ENCODE measurements at places on chromosomes 3 and 15.

DNA sequence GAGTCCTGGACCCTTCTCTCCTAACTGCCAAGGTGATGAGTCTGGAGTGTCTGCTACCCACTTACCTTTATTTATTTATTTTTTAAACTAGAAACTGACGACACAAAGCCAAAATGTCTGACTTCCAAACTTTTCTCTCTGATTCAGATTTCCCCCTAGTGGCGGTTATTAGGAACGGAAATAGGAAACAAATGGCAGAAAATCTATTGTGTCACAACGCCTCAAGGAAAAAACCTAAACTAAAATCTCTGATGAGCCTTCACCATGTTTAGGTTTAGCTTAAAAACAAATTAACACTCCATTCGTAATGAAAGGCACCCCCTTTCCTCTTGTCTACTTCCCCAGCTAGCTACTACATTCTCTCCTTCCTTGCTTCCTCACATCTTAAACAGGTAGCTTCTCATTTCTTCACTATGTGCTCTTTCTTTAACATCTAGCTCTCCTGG, 94.0 kb upstream of the MEX3B start:
- no peak for DNase-seq

DNA sequence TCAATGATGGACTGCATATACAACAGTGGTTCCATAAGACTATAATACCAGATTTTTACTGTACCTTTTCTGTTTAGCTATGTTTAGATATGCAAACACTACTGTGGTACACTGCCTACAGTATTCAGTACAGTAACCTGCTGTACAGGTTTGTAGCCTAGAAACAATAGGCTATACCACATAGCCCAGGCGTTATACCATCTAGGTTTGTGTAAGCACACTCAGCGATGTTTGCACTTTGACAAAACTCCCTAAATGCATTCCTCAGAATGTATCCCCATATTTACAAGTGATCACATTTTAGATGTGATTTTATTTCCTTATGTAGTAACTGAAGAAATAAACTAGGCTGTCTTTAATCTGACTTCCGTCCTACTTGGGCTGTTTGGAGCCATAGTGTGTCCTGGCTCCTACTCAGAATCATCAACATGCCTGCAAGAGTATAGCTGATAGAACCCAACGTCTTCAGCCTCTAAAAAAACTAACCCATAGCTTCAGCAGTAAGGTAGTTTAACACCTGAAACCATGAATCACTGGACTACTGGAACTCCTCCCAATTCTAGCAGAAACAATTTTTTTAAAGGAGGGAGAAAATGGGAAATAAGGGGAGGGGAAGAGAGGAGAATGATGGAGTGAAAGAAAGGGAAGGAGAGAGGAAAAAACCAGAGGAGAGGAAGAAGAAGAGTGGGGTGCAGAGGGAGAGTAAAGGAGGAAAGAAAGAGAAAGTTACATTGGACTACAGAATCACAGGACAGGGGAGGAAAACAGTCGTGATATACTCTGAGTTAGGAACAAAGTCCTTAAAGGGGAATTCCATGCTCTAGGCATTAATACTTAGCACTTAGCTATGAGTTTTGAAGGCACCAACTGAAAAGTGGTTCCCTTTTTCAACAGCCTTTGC, 67.7 kb upstream of the PLXND1 start:
- no peak for DNase-seq

GRCh38 chr3:16199769-16200168, 25.3 kb downstream of the GALNT15 start:
- no peak for DNase-seq

DNA sequence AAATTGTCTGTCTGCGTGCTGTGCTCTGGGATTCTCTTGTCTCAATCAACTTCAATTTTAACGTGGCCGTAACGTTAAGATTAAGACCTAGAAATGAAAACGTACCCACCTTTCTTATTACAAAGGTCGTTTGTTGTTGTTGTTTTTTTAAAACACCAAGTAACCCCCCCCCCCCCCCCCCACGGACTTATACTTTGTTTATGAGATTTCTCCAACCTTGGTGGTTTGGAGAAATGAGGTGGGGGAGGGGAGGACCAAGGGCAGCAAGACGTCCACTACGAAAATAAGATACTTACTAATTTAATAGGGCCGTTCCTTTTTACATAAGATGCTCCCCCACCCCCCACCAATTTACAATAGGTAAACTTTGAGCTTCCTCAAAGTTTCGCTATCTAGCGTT, 244.4 kb upstream of the TOPAZ1 start:
- no peak for DNase-seq

- no peak for DNase-seq
Observed at GRCh38 chr15:27769652-27770051, 329.5 kb downstream of the OCA2 start.

- no peak for DNase-seq
Observed at GRCh38 chr3:99128235-99128634, 226.7 kb upstream of the DCBLD2 start.

DNA sequence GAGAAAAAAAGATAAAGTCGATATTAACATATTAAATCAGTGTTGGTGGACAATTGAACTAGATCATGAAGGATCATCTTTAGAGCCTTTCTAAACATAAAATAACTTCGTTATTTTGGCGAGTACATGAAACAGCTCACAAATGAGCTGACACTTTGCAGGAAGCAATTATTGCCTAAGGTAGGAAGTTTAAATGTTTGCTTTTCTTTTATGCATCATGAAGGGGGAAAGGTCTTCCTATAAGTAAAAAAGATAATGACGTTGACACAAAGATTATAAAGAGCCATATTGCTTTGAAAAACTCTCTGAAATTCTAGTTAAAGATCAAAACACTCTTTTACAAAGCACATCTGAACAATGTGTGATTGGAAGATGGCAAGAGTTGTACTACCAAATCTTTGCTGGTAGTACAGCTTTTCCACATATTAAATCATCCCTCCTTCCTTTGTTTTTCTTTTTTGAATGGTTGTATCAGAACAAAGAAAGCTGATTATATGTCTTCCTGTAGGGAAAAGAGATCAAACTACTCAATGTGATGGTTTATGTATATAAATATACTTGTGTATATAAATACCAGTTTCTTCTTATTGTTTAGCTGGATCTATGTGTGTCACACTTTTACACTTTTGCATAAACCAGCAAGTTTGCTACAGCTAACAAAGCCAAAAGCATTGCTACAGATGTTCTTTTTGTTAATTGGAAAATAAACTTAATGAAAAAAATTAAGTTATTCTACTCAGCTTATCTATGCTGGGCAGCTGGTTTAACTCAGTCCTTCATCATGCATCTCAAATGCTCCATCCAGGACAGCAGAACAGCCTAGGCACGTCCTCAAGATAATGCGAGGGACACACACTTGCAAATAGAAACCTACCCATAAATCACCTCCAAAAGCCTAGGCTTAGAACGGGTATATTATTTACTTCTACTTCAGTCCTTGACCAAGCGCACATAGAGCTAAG, 850.8 kb upstream of the ROBO1 start:
- DNase-seq = no peak

DNA sequence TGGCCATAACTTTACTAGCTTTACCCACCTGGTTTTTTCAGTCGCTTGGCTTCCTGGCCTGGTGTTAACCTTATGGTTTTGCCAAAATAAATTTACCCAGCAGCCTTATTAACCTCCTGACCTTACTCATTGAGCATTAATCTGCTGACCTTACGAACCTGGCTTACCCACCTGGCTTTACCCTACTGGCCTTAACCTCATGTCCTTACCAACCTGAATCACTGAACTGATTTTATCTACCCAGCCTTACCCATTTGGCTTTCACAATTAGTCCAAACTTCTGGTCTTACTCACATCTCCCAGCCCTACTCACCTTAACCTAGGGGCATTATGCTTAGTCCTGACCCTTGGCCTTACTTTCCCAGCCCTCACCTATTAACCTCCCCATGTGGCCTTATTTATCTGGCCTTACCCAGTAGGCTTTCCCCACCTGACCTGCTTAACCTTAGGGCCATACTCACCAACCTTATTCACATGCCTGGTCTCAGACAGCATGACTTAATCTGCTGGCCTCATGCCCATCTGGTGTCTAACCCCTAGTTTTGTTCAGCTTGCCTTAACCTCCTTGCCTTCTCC, 93.4 kb downstream of the IL12A start:
- DNase-seq = no peak

DNA sequence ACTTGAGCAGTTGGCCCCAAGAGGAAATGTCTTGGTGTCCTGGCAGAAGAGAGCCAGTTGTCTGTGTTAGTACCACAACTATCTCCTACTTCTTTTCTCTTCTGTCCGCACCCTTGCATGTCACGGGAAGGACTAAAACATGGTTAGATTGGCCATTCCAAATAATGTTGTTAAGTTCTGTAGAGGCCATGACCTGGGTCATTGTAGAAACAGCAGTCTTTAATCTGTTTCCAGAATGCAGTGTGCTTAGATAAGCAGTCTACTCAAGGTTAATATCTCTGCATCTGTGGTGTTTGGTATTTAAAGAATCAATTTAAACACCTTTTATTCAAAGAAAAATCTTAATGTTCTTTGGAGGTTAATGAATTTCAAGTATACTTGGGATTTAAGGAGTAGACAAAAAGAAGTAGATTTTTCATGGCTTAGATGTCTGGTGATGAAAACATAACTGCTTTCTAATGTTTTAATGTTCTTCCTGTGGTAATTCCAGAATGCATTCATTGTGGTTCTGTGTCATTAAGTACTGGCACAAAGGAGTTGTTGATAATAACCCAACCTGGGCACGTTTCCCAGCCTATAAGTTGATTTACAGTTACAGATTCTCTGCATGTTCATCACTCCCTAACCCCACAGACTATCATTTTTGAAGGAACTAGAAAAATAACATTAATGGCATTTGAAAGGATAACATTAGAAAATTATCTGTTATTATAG, 58.9 kb downstream of the TMEM108 start:
- DNase-seq = peak; percentile 79

DNA sequence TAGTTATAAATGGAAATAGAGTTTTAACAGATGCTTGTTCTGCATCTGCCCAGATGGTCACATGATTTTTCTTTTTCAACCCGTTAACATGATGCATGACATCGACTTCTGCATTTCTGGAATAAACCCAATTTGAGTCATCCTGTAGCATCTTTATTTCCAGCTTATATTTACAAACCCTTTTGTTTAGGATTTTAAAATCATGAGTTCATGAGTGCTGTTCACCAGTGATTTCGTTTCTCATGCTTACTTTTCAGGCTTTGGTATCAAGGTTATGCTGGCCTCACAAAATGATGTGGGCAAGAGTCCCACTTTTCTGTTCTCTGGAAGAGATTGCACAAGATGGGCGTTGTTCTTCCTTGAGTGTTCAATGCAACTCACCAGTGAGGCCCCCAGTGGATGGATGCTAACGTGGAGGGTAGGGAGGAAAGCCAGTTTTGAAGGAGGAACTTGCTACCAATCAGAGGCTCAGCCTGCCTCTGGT, 5.2 kb downstream of the HRH1 start:
- no peak for DNase-seq

- DNase-seq = no peak
Observed at GRCh38 chr15:29266052-29266582, 3.5 kb downstream of the NSMCE3 start.

DNA sequence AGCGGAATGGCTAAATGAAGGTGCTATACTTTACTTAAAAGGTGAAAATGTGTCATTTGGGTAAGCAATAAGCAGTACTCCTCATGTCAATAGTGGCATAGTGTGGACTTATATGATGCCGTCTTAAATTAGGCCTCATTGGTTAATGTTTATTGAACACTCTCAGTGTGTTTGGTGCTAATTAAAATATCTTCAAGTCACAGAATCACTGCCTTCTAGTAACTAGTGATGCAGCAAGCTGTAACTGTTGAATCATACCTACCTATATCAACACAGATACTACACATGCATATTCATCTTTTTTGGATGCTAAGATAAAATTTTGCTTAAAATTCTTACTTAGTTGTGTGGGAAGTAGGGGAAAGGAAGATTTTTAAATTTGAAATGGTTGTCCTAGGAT, 30.7 kb downstream of the ARHGAP31 start:
- DNase-seq = no peak

- no peak for DNase-seq
Observed at GRCh38 chr3:162743091-162743490, 1246.5 kb downstream of the OTOL1 start.

DNA sequence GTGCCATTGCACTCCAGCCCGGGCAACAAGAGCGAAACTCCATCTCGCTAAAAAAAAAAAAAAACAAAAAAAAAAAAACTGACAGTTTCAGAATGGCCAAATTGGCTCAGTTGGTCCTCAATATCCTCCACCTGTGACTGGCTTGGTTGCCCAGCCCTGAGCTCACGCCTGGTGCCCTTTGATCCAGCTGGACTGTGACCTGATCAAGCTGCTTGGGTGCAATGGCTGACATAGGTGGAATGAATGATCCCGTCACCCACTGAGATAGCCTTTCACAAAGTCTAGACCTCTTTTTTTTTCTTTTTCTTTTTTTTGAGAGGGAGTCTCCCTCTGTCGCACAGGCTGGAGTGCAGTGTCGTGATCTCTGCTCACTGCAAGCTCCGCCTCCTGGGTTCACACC, 254.6 kb downstream of the FOXP1 start:
- DNase-seq = no peak

GRCh38 chr3:58064923-58065638, 56.9 kb downstream of the FLNB start:
- DNase-seq = no peak

DNA sequence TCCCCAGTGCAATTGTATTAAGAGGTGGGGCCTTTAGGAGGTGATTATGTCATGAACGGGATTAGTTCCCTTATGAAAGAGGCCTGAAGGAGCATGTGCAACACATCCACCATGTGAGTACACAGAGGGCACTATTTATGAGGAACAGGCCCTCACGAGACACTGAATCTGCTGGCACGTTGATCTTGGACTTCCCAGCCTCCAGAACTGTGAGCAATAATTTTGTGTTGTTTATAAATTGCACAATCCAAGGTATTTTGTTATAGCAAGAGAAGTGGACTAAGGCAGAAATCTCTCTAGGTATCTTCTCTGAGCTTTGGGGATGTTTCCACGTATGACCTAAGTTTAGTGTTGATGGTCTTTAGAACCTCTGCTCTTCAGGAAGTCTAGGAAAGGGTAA, 149.3 kb upstream of the CBLB start:
- no peak for DNase-seq

GRCh38 chr3:30470496-30470895, 135.9 kb upstream of the TGFBR2 start:
- no peak for DNase-seq

Data from COR-L47 (cell line).